Right renal cortex interstitium (tissue), 3 donors: ENCODE measurements at places on chromosomes 12 and 14.

DNA sequence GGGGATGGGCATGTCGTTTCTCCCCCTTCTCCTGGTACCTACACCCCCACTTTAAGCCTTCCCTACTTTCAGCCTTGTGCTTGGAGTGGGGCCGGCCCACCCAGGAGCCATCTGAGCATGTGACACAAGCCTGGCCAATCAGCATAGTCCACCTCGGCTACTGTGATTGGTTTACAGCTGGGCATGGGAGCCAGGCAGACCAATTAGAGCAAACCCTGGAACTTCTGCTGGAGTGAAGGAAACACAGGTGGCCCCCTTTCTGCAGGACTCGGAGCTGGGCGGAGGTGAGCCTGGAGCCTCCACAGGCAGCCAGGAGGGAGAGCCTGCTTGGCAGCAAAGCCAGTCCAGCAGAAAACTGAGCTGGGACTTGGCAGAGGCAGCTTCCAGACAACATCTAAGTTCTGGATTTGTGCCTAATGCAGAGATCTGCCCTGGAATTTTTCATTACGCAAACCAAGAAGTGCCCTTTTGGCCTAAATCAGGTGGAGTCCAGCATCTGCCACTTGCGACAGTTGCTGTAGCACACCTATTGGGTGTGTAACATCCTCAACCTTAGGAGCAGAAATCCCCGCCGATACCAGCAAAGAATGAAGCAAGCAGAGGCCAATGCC lies 59.5 kb downstream of the SCARB1 start:
- no peak for DNase-seq

GRCh38 chr14:75190023-75190422 lies 13.6 kb upstream of the TMED10 start:
- no peak for DNase-seq

DNA sequence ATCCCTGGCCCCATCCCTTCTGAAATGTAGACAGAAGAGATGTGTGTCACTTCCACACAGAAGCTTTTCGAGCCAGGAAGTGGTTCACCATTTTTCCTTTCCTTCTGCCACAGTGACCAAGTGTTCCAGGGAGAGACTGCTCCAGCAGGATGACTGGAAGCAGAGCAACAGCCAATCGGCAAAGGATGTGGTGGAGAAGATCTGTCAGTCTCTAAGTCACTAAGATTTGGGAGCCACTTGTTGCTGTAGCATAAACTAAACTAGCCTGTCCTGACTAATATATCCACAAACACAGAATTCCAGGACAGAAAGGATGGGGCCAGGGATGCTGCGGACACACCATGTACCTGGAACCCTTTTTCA lies 42.9 kb downstream of the DUSP6 start:
- no peak for DNase-seq

DNA sequence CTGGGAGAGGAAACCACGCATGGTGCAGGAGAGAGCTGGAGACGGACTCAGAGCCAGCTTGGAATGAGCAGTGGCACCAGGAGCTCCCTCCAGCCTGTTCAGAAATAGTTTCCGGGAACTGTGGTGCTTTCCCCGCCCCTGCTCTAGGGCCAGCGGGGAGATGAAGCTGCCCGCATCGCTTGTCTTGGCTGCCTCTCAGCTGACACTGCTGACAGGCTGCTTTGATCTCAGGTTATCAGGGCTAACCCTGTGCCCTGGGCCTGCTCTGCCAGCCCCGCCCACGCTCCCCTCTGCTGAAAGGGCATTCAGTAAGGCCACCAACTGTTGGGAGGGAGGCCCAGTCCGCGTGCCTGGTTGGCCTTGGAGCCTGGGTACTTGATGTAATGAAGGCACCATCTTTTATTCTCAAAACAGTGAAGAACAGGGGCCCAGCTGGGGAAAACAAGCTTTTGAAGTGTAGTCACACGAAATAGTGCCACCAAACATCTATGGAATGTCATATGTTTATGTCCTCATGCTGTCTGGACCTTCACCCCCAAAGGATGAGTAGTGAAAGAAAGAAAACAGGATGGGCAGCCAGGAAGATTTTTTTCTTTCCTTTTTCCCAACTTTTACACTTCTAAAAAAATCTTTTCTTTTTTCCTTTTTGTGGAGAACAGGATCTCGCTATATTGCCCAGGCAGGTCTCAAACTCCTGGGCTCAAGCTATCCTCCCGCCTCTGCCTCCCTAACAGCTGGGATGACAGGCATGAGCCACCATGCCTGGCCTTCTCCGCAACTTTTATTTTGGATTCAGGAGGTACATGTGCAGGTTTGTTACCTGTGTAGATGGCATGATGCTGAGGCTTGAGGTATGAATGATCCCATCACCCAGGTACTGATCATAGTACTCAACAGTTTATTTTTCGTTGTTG lies 115.9 kb upstream of the TBX3 start:
- no peak for DNase-seq

DNA sequence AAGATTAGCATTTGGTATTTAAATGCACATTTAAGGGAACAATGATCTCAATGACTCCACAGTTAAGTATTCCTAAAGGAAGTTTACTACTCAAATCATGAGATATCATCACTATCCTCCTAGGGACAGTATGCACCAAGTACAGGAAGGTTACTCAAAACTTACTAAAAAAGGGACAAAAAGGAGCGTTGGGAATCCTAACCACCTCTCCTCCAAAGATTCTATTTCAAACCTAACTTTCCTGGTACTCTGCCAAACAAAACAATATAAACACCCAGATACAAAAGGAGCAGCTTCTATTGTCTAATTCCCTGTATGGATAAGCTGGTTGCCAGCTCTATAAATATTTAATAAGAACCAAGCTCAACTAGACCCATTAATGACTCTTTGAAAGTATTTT lies 377.7 kb downstream of the NUAK1 start:
- no peak for DNase-seq
